HepG2 (cell line): ENCODE measurements at places on chromosomes 6 and 20. TPM values are rescaled to one million over a fixed set of nuclear protein-coding genes. Genes with fewer than 3 reads are reported as not detected.

DEFB132 gene
- not detected in 2 replicates for polyA plus RNA-seq

- H3K36me3 ChIP-seq = no peaks in the 10 kb centered on the region
- H3K27me3 ChIP-seq = no peaks in the 10 kb centered on the region
- no peak overlapping the region for H3K4me3 ChIP-seq
- H3K27ac ChIP-seq = no peak overlapping the region
- DNase-seq = no peak
Observed at GRCh38 chr20:11540558-11540957, 377.1 kb upstream of the BTBD3 start.

GRCh38 chr20:3194617-3195280 is 9.7 kb downstream of the DDRGK1 start:
- no peak overlapping the region for H3K27ac ChIP-seq
- no peak for DNase-seq
- H3K36me3 ChIP-seq = peaks cover 88% of the 10 kb centered on the region
- H3K4me1 ChIP-seq = no peaks in the 10 kb centered on the region

DCBLD1 gene
- polyA plus RNA-seq = 17.5 and 23.2 TPM in 2 replicates

RGS17 gene
- 0.04 TPM in 1 of 2 replicates, not detected in the other for polyA plus RNA-seq

TRIM39 gene
- polyA plus RNA-seq = 7.7 and 8.6 TPM in 2 replicates

- H3K4me1 ChIP-seq = peaks cover 88% of the 10 kb centered on the region
- H3K27ac ChIP-seq = no peak overlapping the region
- no peaks in the 10 kb centered on the region for H3K36me3 ChIP-seq
- peaks cover 8% of the 10 kb centered on the region for H3K27me3 ChIP-seq
- H3K4me3 ChIP-seq = no peak overlapping the region
Observed at GRCh38 chr20:50358166-50358565, 152.0 kb upstream of the PTPN1 start.

DNA sequence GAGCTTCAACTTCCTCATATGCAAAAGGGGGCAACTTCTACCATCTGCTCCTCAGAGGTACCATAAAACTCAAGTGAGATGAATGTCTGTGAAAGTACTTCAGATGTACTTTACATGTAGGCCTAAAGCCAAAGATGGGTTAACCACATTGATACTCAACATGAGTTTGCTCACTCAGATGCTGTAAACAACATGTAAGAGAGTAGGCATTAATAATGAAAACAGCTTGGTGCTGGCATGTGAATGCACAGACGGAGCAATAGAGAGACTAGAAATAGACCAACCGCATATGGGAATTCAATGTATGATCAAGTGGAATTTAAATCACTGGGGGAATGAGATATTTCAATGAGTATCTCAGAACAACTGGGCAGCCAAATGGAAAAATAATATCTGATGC is 143.8 kb upstream of the CDYL start:
- no peak for DNase-seq
- no peaks in the 10 kb centered on the region for H3K4me1 ChIP-seq
- no peak overlapping the region for H3K4me3 ChIP-seq
- no peaks in the 10 kb centered on the region for H3K36me3 ChIP-seq
- H3K27ac ChIP-seq = no peak overlapping the region

GRCh38 chr6:142478117-142478516 is 176.3 kb downstream of the ADGRG6 start:
- H3K27ac ChIP-seq = no peak overlapping the region
- no peaks in the 10 kb centered on the region for H3K4me1 ChIP-seq
- H3K4me3 ChIP-seq = no peak overlapping the region
- peak; percentile 46 for DNase-seq
- H3K36me3 ChIP-seq = no peaks in the 10 kb centered on the region
- no peaks in the 10 kb centered on the region; the same call in 1 of the 2 replicates for H3K27me3 ChIP-seq

TEAD3 gene
- 16.5 and 20.5 TPM in 2 replicates for polyA plus RNA-seq

DNA sequence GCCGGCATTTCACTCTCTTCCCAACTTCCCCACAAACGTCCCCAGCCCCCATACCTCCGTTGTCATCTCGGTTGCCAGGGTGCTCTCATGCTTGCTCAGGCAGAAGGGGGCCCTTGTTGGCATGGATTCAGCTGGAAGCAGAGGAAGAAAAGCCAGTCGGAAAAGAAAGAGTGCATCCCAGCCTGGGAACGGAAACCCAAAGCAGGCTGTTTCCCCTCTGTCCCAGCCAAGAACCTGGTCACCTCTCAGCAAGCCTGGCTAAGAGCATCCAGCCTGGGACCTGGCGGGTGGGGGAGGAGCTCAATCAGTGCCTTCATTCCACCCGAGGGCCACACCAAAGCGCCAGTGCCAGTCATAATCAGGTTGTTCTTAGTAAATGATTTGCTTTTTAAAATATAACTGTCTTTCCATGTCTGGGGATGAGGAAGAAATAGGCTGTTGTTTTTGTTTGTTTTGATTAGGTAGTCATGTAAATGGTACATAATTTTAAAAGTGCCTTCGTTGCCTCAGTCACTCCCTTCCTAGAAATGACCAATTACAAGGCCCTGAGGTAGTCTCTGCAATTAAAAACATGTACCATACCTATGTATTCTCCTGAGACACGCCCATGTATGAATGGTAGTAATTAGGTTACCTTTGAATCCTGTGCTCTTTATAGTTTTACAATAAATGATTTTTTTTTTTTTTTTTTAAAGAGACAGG is 21.1 kb downstream of the CHMP4B start:
- peaks cover 5% of the 10 kb centered on the region for H3K36me3 ChIP-seq
- DNase-seq = no peak
- H3K4me3 ChIP-seq = no peak overlapping the region
- no peak overlapping the region for H3K27ac ChIP-seq
- H3K4me1 ChIP-seq = peaks cover 24% of the 10 kb centered on the region

SLC4A11 gene
- polyA plus RNA-seq = 24.7 and 27.0 TPM in 2 replicates

MEI4 gene
- polyA plus RNA-seq = not detected in 2 replicates

- H3K4me3 ChIP-seq = no peak overlapping the region
- no peaks in the 10 kb centered on the region for H3K4me1 ChIP-seq
- no peaks in the 10 kb centered on the region for H3K27me3 ChIP-seq
- H3K36me3 ChIP-seq = no peaks in the 10 kb centered on the region; the same call in 2 of the 3 replicates
Observed at GRCh38 chr6:88916615-88917208, 46.7 kb downstream of the RNGTT start.

GRCh38 chr20:15079594-15080340 is 742.4 kb upstream of the FLRT3 start:
- no peak overlapping the region for H3K4me3 ChIP-seq
- DNase-seq = no peak
- H3K4me1 ChIP-seq = no peaks in the 10 kb centered on the region
- H3K36me3 ChIP-seq = no peaks in the 10 kb centered on the region

DNA sequence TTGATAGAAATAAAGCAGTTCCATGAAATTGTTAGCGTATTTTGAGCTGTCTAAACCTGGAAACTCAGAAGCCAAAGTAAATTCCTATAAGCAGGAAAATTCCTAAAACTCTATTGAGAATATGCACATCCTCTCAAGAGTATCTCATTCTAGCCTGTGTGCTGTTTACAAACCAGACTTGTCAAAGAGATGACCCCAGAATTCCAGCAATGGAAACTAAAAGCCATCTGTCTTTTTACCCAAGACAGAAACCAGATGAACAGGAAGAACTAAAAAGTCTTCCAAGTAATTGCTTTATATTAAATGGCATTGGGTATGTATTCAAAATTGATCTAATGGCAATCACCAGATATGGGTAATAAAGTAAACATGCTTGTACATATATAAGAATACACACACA is 92.6 kb downstream of the COL19A1 start:
- DNase-seq = no peak
- H3K36me3 ChIP-seq = no peaks in the 10 kb centered on the region
- H3K27me3 ChIP-seq = no peaks in the 10 kb centered on the region
- H3K4me1 ChIP-seq = no peaks in the 10 kb centered on the region
- H3K27ac ChIP-seq = no peak overlapping the region

GRCh38 chr20:59051666-59052185 is 9.1 kb upstream of the PRELID3B start:
- no peak overlapping the region for H3K4me3 ChIP-seq
- no peaks in the 10 kb centered on the region for H3K36me3 ChIP-seq
- H3K27ac ChIP-seq = no peak overlapping the region
- no peak for DNase-seq
- H3K27me3 ChIP-seq = peaks cover 2% of the 10 kb centered on the region; the same call in 1 of the 2 replicates
